IMR-90 (cell line): ENCODE measurements at places on chromosomes 6 and 20. TPM values are rescaled to one million over a fixed set of nuclear protein-coding genes. Genes with fewer than 3 reads are reported as not detected.
A peak's percentile ranks its signal among the peaks of the same experiment; 100 is the strongest.

PRL gene
- not detected in 2 replicates for polyA plus RNA-seq

DYNLT2 gene
- polyA plus RNA-seq = 0.32 and 0.44 TPM in 2 replicates

DNA sequence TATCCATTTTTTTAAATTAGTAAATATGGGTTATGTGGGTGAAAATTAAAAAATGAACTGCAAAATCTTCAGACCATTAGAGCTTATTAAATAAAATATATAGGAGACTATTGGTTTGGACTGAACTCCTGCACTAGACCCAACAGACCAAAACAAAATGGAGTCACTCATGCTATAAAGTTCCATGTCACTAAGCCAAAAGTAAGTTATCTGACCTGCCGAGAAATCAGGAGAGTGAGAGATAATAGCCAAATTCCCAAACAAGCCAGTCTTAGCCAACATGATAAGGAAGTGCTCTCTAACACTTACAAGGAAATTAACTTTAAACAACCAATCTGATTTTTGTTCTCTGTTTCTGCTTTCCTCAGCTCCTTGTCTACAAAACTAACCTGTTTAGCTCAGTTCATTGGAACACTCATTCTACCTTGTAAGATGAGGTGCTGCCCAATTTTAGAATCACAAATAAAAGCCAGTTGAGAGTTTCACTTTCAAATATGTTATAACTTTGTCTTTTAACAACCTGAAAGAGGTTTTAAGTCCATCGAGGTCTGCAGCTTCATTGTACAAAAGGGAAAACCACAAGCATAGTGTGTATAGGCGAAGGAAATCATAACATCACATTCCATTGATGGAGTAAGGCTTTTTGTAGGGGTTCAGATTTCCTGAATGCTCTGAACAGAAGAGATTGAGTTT is 220.5 kb downstream of the TENT5A start:
- DNase-seq = peak; percentile 38

DNA sequence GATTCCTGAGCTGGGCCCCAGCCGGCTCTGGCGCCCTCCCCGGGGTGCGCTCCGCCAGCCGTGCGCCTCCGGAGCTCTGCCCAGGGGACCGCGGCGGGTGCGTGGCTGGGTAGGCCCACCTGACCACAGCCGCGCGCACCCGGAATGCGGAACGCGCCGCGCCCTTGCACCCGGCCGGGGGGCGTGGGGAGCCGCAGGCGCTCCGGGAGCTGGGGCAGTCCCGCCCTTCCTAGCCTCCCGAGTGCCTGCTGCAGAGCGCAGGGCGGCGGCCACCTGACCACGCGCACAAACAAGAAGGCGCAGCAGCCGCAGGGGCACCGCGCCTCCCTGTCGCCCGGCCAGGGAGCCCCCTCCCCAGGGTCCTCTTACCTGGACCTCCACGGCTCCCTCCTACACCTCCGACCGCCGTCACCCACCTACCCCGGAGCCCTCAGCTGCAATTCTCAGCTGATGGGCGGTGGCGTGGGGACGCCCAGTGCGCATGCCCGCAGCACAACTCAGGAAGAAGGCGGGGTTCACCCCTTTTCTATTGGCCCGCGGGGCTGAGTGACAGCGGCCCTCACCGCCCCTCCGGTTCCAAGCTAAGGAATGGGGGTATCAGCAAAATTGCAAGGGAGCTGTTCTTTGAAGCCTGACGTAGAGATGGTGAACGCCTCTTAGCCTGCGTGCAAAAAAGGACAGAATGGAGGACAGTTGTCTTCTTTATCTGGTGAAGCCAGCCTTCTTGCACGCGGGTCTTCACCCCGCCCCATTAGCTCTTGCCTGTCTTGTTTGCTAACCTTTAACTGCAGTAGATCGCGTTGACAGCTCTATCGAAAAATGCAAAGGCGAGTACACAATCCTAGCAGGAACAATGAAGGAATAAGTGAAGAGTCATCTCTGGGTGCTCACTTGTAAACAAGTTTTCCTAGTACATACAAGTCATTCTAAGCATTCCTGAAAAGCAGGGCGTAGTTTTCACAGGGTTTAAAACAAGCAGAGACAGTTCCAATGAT is at the start of gene STX7:
STX7 (minus strand) TSS at position 479 of the 995 bp plus-strand sequence. CDS start 9,586 bp downstream, outside the sequence.
- peak; percentile 81 for DNase-seq

DNA sequence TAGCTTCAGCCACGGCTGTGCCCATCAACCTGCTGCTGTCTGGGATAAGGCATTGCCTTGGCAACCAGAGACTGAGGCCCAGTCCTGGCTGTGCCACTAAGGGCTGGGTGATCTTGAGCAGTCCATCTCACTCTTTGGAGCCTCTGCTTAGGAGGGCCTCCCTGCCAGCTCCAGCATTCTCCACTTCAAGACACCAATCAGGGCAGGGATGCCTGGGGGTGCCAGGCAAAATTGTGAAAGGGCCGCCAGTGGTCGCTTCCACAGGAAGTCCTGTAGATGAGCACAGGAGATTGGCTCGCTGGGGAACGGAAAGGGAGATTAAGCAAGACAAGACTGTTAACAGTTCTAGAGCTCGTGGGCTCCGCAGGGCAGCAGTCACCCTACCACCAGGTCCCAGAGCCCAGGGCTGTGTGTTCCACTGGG is at the start of gene RAB44:
RAB44 (plus strand) TSS at position 346 of the 423 bp plus-strand sequence. CDS start 6,410 bp downstream, outside the sequence.
- DNase-seq = no peak

GRCh38 chr20:10209091-10209490 is 9.5 kb upstream of the SNAP25 start:
- DNase-seq = peak; percentile 73

- no peak for DNase-seq
Observed at GRCh38 chr6:18962361-18962905, 575.3 kb downstream of the RNF144B start.

OPRM1 gene
- not detected in 2 replicates for polyA plus RNA-seq

ZNF311 gene
- 0.27 and 0.34 TPM in 2 replicates for polyA plus RNA-seq

DNA sequence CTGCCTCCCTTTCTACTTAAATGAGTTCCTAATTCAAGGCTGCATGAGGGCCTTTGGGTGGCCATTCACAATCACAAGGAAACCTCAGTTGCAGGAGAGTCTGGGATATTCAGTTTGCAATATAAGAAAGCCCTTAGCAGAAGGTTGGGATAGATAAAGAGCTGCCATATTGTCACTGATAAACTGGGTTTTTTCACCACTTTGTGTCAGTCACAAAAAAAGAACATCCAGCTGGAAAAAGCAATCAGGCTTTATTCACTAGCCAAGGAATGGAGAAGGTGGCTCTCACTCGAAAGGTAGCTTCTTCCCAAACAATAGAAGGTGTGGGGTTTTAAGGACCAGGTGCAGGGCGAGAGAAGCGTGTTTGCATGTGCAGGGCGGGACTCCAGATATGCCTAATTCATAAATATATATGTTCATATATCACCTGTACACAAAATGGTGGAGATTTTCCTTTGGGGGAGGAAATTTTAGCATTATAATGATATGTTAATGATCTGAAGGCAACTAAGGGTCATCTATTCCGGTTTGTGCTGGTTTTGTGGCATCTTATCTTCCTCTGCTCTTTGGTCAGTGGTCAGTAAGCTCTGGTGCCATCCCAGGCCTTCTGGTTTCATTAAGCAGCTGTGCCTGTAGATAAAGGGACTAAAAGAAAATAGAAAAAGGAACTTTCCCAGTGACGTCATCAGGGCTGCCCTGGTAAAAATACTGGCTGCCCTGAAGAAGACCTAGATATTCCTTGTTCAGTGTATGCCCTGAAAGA is 97.1 kb upstream of the IYD start:
- DNase-seq = no peak

AGER gene
- 4.2 and 4.9 TPM in 2 replicates for polyA plus RNA-seq

DNA sequence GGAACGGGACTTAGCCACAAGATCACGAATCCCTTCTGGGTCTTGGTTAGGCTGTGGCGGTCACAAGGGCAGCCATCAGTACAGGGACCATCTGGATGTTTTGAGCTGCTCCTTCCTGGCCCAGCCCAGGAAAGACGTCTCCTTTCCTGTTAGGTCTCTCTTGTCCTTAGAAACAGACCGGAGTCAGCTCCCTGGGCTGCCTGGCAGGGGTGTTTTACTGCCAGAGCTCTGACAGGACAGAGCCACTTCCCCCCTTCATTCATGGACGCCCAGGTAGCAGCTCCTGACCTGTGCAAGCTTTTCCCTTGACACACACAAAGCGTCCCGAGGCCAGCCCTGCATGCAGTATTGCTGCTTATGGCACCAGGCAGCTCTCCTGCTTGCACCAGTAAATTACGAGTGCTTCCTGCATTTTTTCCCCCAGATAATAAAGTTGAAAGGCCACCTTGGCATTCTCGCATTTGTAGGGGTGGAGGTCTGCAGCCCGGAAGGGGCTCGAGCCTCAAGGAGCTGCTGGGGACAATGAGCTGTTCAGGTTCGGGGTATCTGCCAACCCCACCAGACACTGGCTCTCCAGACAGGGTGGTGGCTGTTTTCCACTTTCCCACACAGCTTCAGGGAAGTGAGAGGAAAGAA is 87.4 kb downstream of the NOL4L start:
- DNase-seq = no peak

PRKN gene
- polyA plus RNA-seq = 0.09 and 0.15 TPM in 2 replicates

- DNase-seq = no peak
Observed at GRCh38 chr20:50873585-50873984, 57.7 kb downstream of the ADNP start.
